ENCODE measurements at places on chromosomes 3 and 15. TPM values are rescaled to one million over a fixed set of nuclear protein-coding genes. Genes with fewer than 3 reads are reported as not detected.

- no peaks in the 10 kb centered on the region for H3K4me1 ChIP-seq
- H3K36me3 ChIP-seq: no peaks in the 10 kb centered on the region
- no peak for DNase-seq
- H3K27ac ChIP-seq: no peak overlapping the region
These were observed 98.8 kb downstream of the TGFBR2 start for GRCh38 chr3:30704931-30705890.

- H3K27me3 ChIP-seq: peaks cover 23% of the 10 kb centered on the region
- no peak overlapping the region for H3K27ac ChIP-seq
- H3K36me3 ChIP-seq: no peaks in the 10 kb centered on the region
- H3K4me3 ChIP-seq: no peak overlapping the region
These were observed 13.5 kb downstream of the MAGEL2 start for GRCh38 chr15:23634181-23634580.

- no peaks in the 10 kb centered on the region for H3K4me1 ChIP-seq
- H3K4me3 ChIP-seq: no peak overlapping the region
- DNase-seq: no peak
- H3K27me3 ChIP-seq: no peaks in the 10 kb centered on the region
- no peak overlapping the region for H3K27ac ChIP-seq
- no peaks in the 10 kb centered on the region for H3K36me3 ChIP-seq
These were observed 421.5 kb downstream of the MAGI1 start for GRCh38 chr3:65617209-65617608.

Gene GOLGA6L7
- total RNA-seq: not detected

DNA sequence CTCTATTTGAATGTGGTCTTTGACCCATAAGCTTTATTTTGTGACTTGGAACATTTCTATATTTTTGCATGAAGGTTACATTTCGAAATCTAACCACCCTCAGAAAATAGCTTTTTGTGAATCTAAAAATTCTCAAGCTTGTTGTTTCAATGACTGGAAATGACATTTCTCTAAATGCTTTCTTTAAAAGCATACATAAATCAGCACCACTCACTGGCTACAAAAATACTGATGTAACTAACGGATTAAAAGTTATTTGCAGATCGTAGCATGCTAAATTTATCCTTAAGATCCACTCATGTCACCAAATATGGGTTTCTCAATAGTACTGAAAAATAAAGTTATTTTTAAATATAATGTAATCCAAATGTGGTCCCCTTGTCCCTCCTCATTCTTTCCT, 55.2 kb upstream of the ACAN start:
- H3K36me3 ChIP-seq: no peaks in the 10 kb centered on the region
- H3K4me3 ChIP-seq: no peak overlapping the region
- no peaks in the 10 kb centered on the region for H3K4me1 ChIP-seq
- no peak overlapping the region for H3K27ac ChIP-seq

DNA sequence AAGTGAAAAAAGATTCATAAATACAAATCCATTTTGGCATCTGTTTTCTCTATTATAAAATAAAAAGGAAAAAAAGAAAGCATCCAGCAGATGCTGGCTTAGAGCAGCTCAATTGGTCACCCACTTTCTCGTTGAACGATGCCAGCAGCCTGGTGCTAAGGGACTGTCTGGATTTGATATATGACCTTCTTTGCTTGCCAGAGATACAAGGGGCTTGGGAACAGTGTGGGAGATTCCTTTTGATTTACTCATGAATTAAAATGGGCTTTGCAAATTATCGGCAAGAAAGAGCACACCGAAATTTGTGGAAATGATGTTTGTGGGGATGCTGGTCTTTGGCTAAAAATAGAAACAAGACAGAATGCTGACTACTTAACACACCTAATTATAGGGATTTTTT, 210.3 kb upstream of the STT3B start:
- DNase-seq: no peak
- no peak overlapping the region for H3K4me3 ChIP-seq
- no peaks in the 10 kb centered on the region for H3K4me1 ChIP-seq
- H3K27me3 ChIP-seq: no peaks in the 10 kb centered on the region
- no peaks in the 10 kb centered on the region for H3K36me3 ChIP-seq

GRCh38 chr3:79872483-79872882, 104.7 kb upstream of the ROBO1 start:
- peak overlapping the region; percentile 8 for H3K27ac ChIP-seq
- H3K4me3 ChIP-seq: no peak overlapping the region
- no peaks in the 10 kb centered on the region for H3K36me3 ChIP-seq
- H3K27me3 ChIP-seq: no peaks in the 10 kb centered on the region
- DNase-seq: peak; percentile 78

DNA sequence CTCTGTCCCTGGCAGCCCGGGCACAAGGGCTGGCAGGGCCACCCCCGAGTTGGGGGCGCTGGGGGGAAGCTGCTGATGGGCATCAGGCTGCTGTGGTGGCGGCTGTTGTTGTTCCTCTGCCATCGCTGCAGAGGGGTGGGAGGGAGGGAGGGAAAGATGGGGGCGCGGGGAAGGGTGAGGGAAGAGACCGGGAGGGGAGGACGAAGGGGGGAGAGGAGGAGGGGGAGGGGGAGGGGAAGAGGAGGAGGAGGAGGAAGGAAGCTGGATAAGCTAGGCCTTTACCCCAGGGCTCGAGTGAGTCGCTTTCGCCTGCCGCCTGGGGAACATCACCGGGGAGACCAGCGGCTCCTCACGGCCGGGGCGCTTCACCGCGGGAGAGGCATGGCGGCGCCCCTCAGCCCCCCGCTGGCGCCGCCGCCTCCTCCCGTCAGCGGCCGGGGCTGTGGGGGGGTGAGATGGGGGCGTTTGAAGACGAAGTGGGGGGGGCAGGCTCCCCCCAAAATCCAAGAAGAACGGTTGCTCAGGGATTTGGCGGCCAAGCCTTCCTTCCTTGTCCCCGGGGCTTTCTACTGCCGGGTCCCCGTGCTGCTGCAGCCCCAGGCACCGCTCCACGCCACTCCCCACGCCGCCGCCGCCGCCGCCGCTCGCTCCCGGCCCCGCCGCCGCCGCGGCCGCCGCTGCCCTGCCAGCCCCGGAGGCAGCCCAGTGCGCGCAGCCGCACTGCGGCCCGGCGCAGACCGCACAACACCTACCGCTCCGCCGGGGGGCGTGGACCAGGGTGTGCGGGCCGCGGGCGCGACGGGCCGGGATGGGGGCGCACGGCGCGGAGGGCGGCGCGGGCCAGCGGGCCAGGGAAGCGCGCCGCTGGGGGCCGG, at the start of gene RFX7:
RFX7 (minus strand) TSS at position 717 of the 875 bp plus-strand sequence; CDS start at position 123, 594 bp downstream.
- no peak for DNase-seq
- no peak within 1 kb of the TSS for H3K27ac ChIP-seq
- peaks cover 31% of the 10 kb centered on the region for H3K4me1 ChIP-seq
- H3K36me3 ChIP-seq: 0 out of 2 replicates have a peak, but pooled peaks cover under 1% of the 10 kb centered on the region
